B cell (primary cell): ENCODE measurements at places on chromosomes 1 and 21. TPM values are rescaled to one million over a fixed set of nuclear protein-coding genes. Genes with fewer than 3 reads are reported as not detected.
A peak's percentile ranks its signal among the peaks of the same experiment; 100 is the strongest.

The AMY1C gene
- not detected in 2 replicates for polyA plus RNA-seq

DNA sequence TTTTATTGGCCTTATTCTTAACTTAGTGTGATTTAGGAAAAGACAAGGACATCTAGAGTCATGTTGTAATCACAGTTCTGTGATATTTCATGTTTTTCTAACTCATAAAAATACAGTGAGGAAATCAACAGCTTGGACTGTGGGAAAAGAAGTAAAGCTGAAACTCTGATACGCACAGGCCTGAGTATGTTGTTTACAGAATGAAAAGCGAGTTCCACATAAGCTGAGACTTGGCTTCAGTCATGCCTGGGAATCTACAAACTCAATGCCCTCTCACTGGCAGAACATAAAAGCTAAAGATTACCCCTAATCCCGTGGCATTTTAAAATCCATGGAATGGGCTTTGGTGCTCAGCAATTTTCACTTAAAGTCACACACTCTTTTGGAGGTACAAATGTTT is 23.6 kb upstream of the ATP5PO start:
- H3K4me3 ChIP-seq = no peak overlapping the region
- H3K27ac ChIP-seq = no peak overlapping the region

DNA sequence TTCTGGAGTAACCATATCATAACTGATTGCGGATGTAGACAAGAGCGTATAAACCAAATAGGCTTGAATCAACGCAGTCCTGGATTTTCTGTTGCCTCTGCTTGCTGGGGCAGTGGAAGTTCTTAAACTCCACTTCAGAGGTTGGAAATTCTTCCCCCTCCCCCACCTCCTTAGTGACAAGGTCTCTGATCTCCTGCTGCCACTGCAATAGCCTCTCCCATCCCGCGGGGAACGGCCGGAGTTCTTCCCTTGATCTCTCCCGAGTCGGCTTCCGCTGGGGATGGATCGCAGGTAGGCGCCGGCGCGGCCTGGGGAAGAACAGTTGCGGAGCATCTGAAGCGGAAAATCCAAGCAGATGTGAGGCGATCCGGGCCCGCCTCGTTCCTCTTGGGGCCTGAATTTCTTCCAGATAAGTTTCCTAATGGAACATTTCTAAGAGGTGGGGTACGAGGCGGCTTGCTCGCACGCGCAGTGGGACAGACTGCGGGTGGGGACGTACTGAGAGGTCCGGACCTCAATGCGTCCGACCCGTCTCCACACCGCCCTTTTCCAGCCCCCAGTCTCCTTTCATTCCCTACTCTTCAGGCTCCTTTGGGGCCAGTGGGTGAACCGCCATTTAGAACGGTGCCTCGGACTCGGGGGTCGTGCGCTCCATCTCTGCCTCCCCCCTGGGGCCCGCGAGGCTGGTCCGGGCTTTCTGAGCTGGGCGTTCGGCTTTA is 3.1 kb upstream of the SIM2 start:
- H3K27me3 ChIP-seq = peaks cover 83% of the 10 kb centered on the region
- no peaks in the 10 kb centered on the region for H3K36me3 ChIP-seq
- DNase-seq = no peak
- H3K27ac ChIP-seq = no peak overlapping the region

The CYP4A11 gene
- not detected in 2 replicates for polyA plus RNA-seq

The RIIAD1 gene
- not detected in 2 replicates for polyA plus RNA-seq

GRCh38 chr1:30320581-30320890 is 402.8 kb downstream of the MATN1 start:
- no peak overlapping the region for H3K27ac ChIP-seq
- no peaks in the 10 kb centered on the region for H3K36me3 ChIP-seq
- no peak overlapping the region for H3K4me3 ChIP-seq
- DNase-seq = no peak
- peaks cover 2% of the 10 kb centered on the region for H3K27me3 ChIP-seq
- no peaks in the 10 kb centered on the region for H3K4me1 ChIP-seq

- DNase-seq = peak; percentile 65
- no peaks in the 10 kb centered on the region for H3K27me3 ChIP-seq
- peak overlapping the region; percentile 45 for H3K27ac ChIP-seq
- H3K4me1 ChIP-seq = peaks cover 65% of the 10 kb centered on the region
- no peak overlapping the region for H3K4me3 ChIP-seq
- H3K36me3 ChIP-seq = peaks cover 1% of the 10 kb centered on the region
Measured at GRCh38 chr1:19313961-19314882, 2.1 kb downstream of the SLC66A1 start.

DNA sequence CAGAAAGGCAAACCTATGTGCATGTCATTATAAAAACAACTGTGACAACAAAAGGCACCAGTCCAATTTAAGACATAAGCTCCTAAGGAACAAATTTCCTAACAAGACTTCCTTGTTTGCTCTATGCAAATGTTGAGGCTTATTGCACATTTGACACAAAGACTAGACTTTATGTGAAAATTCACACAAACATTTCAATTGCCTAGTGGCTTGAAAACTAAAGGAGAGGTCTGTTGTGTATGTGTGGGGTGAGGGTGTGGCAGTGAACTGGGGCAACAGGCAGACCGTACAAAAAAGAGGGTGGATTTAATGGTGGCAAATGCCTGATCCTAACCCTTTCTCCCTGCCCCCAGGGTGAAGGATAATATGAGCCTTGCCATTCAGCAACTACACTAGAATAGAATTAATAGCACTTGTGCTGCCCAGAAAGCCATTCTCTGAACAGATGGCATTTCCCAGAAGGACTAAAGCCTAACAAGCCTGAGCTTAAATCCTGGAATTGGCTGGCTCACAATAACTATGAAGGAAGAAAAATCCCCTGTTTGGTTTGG is 73.9 kb downstream of the GLUL start:
- no peak for DNase-seq
- H3K4me1 ChIP-seq = no peaks in the 10 kb centered on the region
- no peaks in the 10 kb centered on the region for H3K36me3 ChIP-seq
- no peaks in the 10 kb centered on the region for H3K27me3 ChIP-seq

The UMODL1 gene
- 0.10 TPM in 1 of 2 replicates, not detected in the other for polyA plus RNA-seq

GRCh38 chr1:150997949-150998348 is 8.8 kb downstream of the MINDY1 start:
- H3K36me3 ChIP-seq = peaks cover 15% of the 10 kb centered on the region
- DNase-seq = no peak
- no peaks in the 10 kb centered on the region for H3K27me3 ChIP-seq
- H3K4me3 ChIP-seq = no peak overlapping the region
- peaks cover 7% of the 10 kb centered on the region for H3K4me1 ChIP-seq
- H3K27ac ChIP-seq = no peak overlapping the region
